ENCODE measurements at places on chromosomes 7 and 10.
A peak's percentile ranks its signal among the peaks of the same experiment; 100 is the strongest.

DNA sequence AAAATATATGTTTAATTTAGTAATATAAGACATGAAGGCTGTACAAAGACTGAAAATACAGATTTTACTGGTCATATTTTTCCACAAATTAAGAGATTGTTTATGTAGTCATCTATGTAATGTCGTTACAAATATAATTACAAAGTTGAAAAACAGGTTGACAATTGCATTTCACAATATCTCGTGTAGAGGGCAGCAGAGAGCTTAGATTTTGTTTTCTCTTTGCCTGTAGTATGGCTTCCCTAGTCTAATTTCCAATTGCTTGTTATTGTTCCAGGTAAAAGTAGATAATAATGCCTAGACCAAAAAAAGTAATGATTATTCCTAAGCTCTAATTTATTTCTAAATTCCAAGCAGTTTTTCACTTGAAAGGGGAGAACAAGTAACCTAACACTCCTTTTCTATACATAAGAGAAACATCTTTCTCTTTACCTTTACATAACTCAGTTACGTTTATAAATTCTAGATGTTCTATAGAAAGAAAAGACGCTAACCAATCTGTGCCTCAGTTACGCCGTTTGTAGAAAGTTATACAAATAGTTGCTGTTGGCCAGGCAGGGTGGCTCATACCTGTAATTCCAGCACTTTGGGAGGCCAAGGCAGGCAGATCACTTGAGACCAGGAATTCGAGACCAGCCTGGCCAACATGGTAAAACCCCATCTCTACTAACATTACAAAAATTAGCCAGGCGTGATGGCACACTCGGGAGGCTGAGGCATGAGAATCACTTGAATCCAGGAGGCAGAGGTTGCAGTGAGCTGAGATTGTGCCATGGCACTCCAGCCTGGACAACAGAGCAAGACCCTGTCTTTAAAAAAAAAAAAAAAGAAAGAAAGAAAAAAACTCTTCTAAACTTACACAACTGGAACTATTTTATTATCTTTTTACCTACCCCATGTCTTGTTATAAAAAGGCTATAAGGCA lies 30.0 kb downstream of the NET1 start:
- peak; percentile 31 for DNase-seq

DNA sequence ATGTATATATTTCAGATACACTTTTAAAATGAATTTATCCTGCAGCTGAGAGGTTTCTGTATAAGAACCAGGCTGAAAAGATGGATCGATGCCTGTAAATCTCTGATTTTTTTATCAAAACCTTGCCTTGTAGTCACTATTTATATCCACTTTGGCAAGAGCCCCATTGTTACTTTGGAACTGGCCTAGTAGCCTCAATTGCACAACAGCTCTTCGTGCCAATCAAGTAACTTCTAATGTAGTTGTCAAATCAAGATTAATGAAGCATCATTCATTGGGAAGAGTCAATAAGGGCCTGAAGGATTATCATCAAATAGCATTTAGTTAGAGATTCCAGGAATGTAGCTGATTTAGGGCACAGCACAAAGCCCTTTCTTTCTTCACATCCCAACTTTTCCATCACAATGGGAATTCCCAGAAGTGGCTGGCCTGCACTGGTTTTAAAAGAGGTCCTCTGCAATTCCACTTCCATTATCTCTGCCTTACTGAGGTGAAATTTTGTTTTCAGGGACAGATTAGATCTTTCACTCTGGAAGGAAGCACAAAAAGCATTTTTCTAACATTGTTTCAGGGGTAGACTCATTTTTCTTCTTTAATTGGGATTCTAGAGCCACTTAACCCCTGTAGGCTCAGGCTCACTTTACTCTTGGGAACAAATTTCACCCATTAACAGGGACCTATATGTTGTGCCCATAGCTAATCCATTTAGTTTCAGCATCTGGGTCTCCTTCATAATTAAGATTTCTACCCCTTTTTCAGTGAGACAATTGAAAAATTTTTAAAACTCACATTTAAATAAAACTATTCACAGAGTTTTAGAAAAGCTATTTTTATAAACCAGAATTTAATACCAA lies 97.8 kb downstream of the CALCR start:
- DNase-seq = no peak

- no peak for DNase-seq
These were observed 508.9 kb downstream of the RPS24 start for GRCh38 chr10:78542521-78542920.

GRCh38 chr10:71998119-71998839 lies 34.1 kb downstream of the CHST3 start:
- no peak for DNase-seq

DNA sequence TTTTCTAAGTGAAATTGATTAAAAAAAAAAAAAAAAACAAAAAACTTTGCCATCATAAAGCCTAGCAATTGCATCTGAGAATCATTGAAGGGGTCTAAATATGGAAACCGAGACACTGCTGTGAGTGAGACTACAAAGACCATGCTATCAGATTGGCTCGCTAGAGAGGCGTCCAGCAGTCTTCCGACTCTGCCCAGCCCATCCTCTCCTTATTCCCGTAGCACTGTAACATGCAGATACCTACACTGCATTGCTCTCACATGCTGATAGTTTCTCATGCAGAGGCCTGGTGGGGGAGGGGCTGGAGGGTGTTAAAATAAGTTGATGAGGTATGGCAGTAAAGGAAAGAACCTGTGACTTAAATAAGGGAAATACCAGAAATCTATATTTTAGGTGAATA lies 130.7 kb downstream of the NRF1 start:
- DNase-seq = no peak

DNA sequence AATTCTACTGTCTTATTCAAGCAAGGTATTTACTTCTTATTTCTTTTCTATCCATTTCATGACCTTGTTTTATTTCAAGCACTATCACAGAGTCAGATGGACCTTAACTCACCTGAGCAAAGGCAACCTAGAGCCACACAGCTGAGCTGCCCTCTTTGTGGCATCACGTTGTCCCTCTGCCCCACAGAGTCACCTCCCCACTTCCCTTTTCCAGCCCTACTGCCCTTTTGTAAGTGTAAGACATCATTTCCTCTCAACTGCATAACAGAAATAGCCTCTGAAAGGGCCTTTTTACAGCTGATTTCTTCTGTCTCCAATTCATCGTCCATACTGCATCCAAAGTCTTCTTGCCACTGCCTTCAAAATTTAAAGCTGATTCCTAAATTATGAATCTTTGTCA lies 946.0 kb downstream of the NRG3 start:
- no peak for DNase-seq

DNA sequence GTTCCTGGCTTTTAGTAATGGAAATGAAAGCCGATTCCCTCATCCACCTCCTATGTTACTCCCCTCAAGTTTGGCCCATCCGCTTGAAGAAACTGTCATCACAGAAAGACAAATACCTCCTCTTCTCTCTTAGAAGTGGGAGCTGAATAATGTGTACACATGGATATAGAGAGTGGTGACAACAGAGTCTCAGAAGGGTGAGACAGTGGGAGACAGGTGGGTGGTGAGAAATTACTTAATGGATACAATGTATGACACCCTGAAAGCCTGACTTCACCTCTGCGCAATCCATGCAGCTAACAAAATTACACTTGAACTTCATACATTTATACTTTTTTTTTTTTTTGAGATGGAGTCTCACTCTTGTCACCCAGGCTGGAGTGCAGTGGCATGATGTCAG lies 217.5 kb downstream of the SKIDA1 start:
- DNase-seq = no peak

DNA sequence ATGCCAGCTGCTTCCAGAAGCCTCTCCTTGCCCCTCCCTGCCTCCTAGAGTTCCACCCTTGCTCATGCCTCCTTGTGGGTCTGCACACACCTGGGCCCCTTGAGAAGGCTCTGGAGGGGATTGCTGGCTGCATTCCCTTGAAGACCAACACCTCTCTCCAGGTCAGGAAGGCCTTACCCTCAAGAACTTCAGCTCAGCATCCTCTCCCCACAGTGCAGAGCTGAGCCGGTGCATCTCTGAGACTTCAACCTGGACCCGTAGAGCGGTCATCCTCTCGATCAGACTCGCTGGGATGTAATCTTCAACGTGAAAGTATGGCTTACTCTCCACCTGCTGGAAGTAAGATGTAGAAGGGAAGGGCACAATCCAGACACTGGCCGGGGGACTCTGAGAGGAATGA lies 62.7 kb downstream of the FRMPD2 start:
- no peak for DNase-seq

GRCh38 chr10:92699518-92700381 lies 10.0 kb downstream of the HHEX start:
- DNase-seq = peak; percentile 76

GRCh38 chr7:36029853-36030515 lies 123.1 kb upstream of the EEPD1 start:
- DNase-seq = no peak

GRCh38 chr7:136303162-136303561 lies 326.0 kb upstream of the MTPN start:
- no peak for DNase-seq

- DNase-seq = no peak
These were observed 64.5 kb upstream of the CACNA2D1 start for GRCh38 chr7:82507976-82508677.

DNA sequence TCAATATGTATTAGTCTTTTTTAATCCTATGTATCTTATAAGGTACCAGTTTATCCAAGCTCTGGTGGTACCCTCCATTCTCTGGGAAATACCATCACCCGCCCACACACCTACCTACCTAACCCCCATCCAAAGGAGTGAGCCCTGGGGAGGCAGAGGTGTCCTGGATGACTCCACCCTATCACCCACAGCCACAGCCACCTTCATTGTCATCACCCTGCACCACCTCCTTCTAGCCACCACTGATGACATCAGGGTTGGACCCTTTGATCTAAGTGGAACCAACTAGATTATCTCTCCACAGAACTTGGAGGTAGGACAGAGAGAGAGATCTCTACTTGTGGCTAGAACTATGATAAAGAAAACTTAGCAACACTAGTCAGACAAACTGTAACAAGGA lies 259.4 kb downstream of the PARD3 start:
- no peak for DNase-seq

- DNase-seq = no peak
These were observed 127.2 kb upstream of the SP4 start for GRCh38 chr7:21300692-21301091.

- DNase-seq = no peak
These were observed 81.7 kb downstream of the CABCOCO1 start for GRCh38 chr10:61744469-61744868.

GRCh38 chr7:1290679-1291356 lies 58.1 kb downstream of the UNCX start:
- no peak for DNase-seq

DNA sequence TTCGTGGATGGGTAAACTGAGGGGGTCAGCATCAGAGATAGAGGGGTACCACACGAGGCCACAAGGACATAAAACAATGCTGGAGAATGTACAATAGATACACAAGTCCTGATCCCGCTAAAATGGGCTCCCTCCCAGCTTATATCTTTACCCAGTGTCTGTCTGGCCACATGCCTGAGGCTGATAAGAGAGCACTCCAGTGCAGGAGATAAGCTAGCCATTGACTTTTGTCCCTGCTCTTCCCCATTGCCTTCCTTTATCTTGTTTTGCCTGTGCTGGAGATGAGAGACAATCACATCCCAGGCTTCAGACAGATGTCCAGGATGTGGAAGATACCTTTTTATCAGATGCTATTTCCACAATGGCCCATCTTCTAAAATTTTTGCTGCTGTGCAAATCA lies 6.0 kb downstream of the GAD2 start:
- no peak for DNase-seq

DNA sequence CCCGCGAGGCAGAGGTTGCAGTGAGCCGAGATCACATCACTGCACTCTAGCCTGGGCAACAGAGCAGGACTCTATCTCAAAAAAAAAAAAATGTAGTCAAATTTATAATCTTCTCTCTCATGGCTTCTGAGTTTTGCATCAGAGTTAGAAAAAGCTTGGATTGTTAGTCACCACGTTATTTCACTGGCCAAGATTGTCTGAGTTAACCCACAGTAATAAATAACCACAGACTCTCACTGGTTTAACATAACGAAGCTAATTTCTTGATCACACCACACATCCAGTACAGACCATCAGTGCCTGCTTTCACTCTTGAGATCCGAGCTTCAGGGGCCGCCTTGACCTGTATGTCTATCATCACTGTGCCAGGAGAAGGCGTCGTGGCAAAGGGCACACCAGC lies 116.8 kb upstream of the JCAD start:
- DNase-seq = no peak

- DNase-seq = no peak
These were observed 66.7 kb upstream of the ATP6V0A4 start for GRCh38 chr7:138864667-138865066.

GRCh38 chr7:21125297-21125696 lies 302.6 kb upstream of the SP4 start:
- no peak for DNase-seq

DNA sequence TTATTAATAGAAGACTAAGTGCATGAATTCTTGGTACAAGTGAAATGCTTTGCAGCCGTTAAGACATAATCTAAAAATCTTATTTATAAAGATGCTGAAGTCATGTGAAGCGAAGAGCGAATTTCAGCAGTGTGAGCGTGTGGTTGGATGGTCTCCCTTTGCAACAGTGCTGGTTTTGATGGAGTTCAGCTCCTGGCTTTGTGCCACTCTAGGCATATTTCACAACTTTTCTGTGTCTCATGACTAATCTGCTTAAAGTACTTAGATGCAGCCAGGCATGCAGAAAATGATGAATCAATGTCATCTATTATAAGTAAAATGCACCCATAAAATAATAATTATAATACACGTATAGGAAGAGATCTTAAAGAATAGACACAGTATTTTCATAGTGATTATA lies 107.2 kb upstream of the TCERG1L start:
- no peak for DNase-seq

- DNase-seq = no peak
These were observed 16.0 kb upstream of the PPIF start for GRCh38 chr10:79331226-79331625.

DNA sequence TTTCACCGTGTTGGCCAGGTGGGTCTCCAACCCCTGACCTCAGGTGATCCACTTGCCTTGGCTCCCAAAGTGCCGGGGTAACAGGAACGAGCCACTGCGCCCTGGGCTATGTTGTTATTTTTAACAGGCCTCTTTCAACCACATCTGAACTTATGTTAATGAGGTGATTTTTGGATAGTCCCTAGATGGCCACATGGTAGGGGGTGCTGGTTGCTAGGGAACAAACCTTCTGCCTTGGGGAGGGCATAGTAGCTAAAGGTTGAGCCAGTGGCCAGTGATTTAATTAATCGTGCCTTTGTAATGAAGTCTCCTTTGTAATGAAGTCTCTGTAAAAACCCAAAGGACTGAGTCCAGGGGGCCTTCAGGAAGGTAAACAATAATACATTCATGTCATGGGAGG lies 9.1 kb downstream of the COMTD1 start:
- DNase-seq = no peak

GRCh38 chr7:35993113-35993512 lies 159.9 kb upstream of the EEPD1 start:
- DNase-seq = no peak

DNA sequence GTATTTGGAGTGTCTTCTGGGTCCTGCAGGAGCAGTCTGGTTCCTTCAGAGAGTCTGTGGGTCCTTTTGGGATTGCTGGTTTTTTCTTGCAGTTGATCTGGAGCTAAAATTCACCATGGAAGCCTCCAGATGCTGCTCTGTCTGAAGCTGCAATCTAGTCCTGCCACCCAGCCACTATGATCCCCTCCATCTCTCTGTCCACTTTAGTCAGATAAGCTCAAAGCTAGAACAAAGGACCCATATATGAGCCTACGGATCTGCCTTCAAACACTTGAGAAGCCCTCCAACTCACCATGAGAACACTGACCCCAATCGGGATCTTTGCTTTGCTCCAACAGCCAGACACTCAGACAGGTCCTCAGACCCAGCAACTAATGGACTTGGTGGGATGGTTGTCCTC lies 618 bp upstream of the TBXAS1 start:
- DNase-seq = no peak

GRCh38 chr7:134618756-134619530 lies 27.7 kb upstream of the BPGM start:
- DNase-seq = no peak

All from retina (tissue), 1 donor.